ENCODE measurements at places on chromosomes 7 and 10.
A peak's percentile ranks its signal among the peaks of the same experiment; 100 is the strongest.

- no peak for DNase-seq
Measured at GRCh38 chr10:98470850-98471249, 24.1 kb upstream of the HPS1 start.

GRCh38 chr7:157612664-157613561 lies 276.1 kb downstream of the DNAJB6 start:
- DNase-seq = no peak

GRCh38 chr10:95545981-95546380 lies 15.2 kb downstream of the SORBS1 start:
- DNase-seq = no peak

- DNase-seq = no peak
Measured at GRCh38 chr7:70325509-70326101, 727.3 kb downstream of the AUTS2 start.

DNA sequence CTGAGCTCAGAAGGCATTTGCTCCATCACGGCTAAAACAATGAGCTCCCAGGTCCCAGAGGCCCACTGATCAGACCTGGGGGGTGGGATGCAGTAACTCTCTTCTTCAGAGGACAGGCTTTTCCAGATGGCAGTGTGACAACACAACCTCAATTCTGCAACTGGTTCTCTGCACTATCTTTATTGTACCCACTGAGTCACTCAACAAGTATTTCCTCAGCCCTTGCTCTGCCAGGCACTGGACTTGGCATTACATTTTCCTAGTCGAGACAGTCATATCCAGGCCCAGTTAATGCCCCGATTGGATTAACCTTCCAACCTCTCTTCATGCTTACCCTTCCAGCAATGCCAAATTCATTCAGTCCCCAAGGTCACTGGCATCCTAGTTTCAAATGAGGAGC lies 72.6 kb downstream of the JAZF1 start:
- no peak for DNase-seq

GRCh38 chr10:43340619-43341018 lies 30.8 kb upstream of the FXYD4 start:
- DNase-seq = no peak

GRCh38 chr7:8923164-8923806 lies 489.9 kb downstream of the NXPH1 start:
- DNase-seq = no peak

GRCh38 chr7:17994079-17994850 lies 33.4 kb downstream of the PRPS1L1 start:
- DNase-seq = no peak

GRCh38 chr10:21493784-21494183 lies 31.7 kb downstream of the SKIDA1 start:
- no peak for DNase-seq

DNA sequence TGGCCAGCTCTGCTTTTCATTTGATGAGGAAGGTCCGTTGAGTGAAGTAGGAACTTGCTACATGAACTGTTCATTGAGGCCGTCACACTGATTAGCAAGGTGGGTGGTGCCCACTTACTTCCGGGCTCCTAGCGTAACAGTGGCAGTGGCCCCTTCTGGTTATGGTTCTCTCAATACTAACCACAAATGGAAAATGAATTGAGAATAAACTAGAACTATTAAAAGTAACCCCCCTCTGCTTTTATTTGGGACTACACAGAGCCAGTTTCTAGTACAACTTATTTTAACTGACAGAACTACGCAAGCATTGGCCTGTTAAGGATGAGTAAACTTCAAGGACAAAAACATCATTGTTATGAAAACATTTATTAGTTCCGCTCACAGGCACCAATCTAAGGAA lies 519.1 kb downstream of the INHBA start:
- no peak for DNase-seq

GRCh38 chr10:119026301-119027110 lies 3.0 kb upstream of the NANOS1 start:
- no peak for DNase-seq

DNA sequence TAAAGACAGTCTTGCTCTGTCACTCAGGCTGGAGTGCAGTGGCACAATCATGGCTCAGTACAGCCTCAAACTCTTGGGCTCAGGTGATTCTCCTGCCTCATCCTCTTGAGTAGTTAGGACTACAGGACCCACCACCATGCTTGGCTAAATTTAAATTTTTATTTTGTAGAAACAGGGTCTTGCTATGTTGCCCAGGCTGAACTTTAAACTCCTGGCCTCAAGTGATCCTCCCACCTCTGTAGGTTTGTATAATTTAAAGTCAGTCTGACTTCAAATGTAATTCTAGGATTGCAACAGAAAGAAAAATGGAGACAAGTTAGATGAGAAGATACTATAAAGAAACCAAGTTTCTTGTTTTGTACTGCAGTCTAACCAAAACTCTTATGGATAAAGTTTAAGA lies 11.5 kb downstream of the TMEM60 start:
- no peak for DNase-seq

- no peak for DNase-seq
Measured at GRCh38 chr7:69749372-69749979, 151.2 kb downstream of the AUTS2 start.

DNA sequence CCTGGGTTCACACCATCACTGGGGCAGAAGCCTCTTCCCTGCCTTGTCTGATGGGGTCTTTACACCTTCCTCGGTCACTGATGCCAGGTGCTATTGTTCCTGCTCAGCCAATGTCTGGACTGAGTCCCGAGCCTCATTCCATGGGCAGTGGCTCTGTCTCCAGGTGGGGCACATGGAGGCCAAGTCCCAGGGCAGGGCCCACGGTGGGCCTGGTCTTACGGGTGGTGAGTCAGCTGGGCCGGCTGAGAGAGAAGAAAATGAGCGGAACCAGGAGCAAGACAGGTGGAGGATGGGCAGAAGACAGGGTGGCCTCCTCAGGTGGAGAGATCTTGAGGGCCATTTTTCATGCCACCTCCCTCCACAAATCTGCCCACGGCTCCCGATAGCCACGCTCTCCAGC lies 131.7 kb upstream of the FAM20C start:
- DNase-seq = no peak

DNA sequence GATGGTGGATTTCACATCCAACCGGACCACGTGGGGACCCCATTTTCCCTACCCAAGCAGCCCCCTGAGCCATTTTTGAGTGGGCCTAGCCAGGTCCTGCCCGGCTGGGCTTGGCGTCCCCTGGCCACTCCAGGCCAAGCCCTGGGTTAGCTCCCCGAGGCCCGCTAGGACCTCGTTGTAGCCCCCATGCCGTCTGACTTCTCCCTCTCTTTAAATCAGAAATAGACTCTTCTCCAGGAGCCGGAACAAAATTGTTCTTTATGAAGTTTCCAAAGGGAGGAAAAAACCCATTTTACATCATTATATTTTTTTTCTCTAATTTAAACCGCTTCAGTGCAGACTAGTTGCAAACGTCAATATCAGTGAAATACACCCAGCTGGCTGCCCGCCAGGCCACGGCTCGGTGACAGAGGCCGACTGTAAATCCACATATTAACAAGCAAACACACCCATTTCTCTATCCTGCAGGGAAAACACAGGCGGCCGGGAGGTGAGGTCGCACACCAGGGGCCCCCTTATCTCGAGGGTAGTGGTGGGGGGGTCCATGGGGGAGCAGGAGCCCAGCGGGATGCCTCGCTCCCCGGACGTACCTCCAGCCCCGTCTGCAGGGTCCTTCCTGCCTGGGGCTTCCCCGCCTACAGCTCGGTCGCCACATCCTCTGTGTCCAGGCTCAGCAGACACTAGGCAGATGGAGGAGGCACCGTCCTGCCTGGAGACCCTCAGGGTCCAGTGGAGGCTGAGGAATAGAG lies 72.7 kb downstream of the ELFN1 start:
- no peak for DNase-seq

GRCh38 chr7:155509725-155510551 lies 36.4 kb downstream of the CNPY1 start:
- DNase-seq = no peak

GRCh38 chr7:2710286-2710655 lies 22.3 kb downstream of the AMZ1 start:
- no peak for DNase-seq

DNA sequence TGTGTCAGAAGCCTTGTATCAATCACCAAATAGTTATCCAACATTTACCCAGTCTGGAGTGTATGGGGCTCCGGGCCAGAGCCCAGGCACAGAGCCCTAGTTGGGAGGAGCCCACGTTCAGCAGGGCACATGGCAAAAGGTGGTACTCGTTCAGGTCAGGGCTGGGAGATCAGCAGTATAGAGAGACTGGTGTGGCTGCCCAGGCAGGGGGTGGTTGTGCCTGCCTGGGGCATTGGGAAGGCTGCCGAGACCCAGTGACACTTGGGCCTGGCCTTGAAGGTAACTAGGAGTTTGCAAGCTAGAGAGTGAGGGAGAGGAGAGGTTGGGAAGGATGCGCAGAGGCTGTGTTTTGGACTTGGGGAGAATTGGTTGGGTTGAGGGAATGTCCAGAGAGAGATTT lies 48.9 kb upstream of the IGFBP3 start:
- DNase-seq = no peak

GRCh38 chr10:677038-677437 lies 12.4 kb downstream of the DIP2C start:
- DNase-seq = no peak

- no peak for DNase-seq
Measured at GRCh38 chr10:28307267-28307666, 4.4 kb upstream of the MPP7 start.

DNA sequence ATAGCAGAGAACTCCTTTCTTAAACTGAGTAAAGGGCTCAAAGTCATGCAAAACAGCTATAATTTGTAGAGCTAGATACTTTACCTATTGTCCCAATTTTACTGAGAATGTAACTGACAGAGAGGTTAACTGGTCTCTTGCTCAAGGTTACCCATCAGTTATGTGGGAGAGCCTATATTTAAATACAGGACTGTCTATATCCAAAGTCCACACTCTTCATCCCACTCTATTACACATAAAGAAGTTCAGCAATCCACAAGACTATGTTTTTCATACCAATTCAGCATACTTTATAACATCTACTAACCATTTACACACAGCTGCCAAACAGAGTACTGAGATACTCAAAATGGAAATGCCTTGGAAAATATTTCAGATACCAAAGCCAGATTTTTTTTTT lies 100.2 kb downstream of the MICU1 start:
- no peak for DNase-seq

DNA sequence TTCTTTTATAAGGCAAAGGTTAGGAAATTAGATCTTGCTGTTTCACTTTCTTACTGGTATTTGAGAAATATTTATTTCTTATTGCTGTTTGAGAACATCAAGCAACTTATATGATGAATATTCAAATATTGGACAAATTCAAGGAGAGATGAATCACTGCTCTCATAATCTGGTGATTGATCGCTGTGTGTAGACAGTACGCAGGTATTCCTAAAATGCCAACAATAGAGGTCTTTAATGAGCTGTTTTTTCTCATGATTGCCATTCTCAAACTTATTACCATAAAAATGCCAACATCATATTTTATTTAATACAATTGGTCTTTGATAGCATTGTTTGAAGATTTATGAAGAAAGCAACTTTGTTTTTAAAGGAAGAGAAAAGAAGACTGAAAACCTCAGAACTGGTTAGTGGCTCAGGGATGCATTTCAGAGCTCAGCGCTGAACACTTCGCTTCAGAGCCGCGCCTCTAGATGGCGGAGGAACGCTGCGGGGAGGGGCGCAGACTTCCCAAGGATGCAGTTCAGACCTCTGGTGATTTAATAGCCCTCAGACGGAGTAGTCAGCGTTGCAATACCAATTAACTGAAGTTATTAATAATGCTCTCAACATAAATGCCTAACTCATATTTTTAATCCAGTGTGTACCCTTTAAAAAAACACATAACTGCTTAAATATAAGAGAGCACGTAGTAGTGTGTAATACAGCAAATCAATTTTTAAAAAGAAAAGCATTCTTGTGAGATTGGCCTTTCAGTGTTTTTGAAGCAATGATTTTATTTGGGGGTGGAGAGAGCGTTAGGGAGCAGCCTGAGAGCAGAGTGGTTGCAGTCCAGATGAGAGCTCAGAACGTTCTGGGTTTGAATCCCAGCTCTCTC lies 38.5 kb upstream of the STEAP4 start:
- no peak for DNase-seq

DNA sequence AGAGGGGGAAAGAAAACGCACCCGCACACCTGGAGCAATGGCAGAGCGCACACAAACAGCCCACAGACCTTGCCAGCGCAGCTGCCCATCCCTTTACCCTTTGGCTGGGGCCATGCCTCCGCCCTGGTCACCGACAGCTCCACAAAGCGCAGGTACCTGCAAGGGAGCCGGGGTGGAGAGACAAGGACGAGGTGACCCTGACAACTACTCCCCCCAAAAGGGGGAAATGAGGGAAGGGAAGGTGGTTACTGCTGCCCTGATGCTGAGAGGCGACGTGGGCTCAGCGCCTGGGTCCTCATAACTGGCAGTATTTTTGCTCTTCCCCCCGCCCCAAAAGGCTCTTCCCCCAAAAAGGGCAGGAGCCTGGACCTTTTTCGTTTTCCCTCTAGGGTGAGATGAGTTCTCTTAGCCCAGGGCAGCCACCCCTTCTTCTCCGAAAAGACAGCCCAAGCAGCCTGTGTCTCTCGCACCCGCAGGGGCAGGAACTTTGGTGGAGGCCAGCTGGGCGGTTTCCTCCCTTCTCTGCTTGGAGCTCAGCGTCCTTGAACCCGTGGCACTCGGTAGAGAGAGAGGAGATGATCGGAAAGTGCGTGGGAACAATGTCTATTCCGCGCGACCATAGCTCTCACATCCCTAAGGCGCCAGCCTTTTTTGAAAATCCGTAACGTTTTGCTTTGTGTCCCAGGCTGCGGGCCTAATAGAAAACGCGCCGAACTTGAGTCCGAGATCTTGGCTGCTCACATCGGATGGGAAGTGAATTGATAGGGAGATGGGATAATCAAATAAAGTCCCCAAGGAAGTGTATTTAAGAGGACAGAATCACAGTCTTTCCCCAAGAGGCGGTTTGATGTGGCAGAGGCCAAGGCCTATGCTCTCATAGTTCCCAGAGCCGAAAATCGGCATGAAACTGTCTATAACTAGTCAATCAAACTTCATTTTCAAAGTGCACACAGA lies 1.0 kb downstream of the NKX2-3 start:
- DNase-seq = no peak

DNA sequence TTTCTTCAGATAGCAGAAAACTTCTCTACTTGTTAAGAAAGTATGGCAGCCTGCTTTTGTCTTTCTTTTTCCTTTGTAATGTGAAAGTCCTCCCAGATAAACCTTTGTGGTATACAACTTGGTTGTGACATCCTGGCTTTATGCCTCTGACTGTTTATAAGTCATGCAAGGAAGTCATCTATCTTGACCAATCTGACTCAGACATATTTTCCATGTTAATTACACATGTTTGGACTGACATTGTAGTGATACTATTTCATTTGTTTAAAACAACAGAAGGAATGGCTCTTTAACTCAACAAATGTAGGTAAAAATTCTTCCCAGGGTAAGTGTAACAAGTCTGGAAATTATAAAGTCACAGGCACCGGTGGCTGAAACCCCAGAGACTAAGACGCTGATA lies 341.6 kb upstream of the MEOX2 start:
- DNase-seq = peak; percentile 82

- DNase-seq = no peak
Measured at GRCh38 chr10:88027570-88027969, 164.1 kb downstream of the PTEN start.

- DNase-seq = no peak
Measured at GRCh38 chr7:96040250-96040772, 268.0 kb downstream of the DYNC1I1 start.

GRCh38 chr7:149818536-149818840 lies 19.7 kb upstream of the ZNF862 start:
- DNase-seq = no peak

All from HS-5 (cell line).